Peyer's patch (tissue), 4 donors: ENCODE measurements at places on chromosomes 12 and 14. TPM values are rescaled to one million over a fixed set of nuclear protein-coding genes. Genes with fewer than 3 reads are reported as not detected.
A peak's percentile ranks its signal among the peaks of the same experiment; 100 is the strongest.

GRCh38 chr14:36485773-36486172 is 34.3 kb downstream of the NKX2-1 start:
- no peak for DNase-seq
- no peaks in the 10 kb centered on the region for H3K27me3 ChIP-seq

GRCh38 chr14:63672417-63673180 is 30.9 kb upstream of the WDR89 start:
- no peaks in the 10 kb centered on the region for H3K4me1 ChIP-seq
- H3K27me3 ChIP-seq = no peaks in the 10 kb centered on the region
- DNase-seq = no peak
- H3K27ac ChIP-seq = no peak overlapping the region
- no peak overlapping the region for H3K4me3 ChIP-seq
- no peaks in the 10 kb centered on the region for H3K36me3 ChIP-seq

- DNase-seq = no peak
- H3K27me3 ChIP-seq = no peaks in the 10 kb centered on the region
- no peaks in the 10 kb centered on the region for H3K36me3 ChIP-seq
- no peaks in the 10 kb centered on the region for H3K4me1 ChIP-seq
- no peak overlapping the region for H3K27ac ChIP-seq
Observed at GRCh38 chr12:114368685-114369452, 37.1 kb downstream of the TBX5 start.

GRCh38 chr14:87971010-87971409 is 22.0 kb downstream of the GALC start:
- H3K4me3 ChIP-seq = no peak overlapping the region
- no peak overlapping the region for H3K27ac ChIP-seq

- H3K4me3 ChIP-seq = no peak overlapping the region
- no peak for DNase-seq
- no peaks in the 10 kb centered on the region for H3K4me1 ChIP-seq
- H3K36me3 ChIP-seq = no peaks in the 10 kb centered on the region
Observed at GRCh38 chr12:65977384-65977783, 153.1 kb downstream of the HMGA2 start.

DNA sequence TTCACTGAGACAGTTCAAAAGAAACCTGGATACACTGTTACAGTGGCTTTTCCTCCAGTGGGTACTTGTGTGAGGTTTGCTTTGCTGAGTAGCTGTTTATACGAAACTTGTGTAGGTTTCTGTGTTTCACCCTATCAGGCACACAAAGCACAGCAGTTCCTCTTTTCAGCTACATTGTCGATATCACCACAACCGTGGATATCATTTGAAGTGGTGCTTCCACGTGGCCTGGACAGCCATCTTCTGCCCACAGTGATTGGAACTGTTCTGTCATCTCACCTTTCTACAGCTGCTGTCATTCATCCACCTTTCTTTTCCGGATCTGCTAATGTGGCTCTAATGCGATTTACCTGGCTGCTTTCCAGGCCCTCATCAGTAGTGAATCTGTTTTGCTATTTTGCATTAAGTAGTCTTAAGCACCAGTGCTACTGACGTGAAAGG is 368.8 kb downstream of the SYT1 start:
- DNase-seq = no peak
- no peaks in the 10 kb centered on the region for H3K4me1 ChIP-seq
- no peaks in the 10 kb centered on the region for H3K36me3 ChIP-seq
- H3K27me3 ChIP-seq = no peaks in the 10 kb centered on the region
- no peak overlapping the region for H3K27ac ChIP-seq
- no peak overlapping the region for H3K4me3 ChIP-seq

- H3K27me3 ChIP-seq = no peaks in the 10 kb centered on the region
- no peak overlapping the region for H3K27ac ChIP-seq
- no peaks in the 10 kb centered on the region for H3K36me3 ChIP-seq
- no peak overlapping the region for H3K4me3 ChIP-seq
- H3K4me1 ChIP-seq = peaks cover 13% of the 10 kb centered on the region
- DNase-seq = peak; percentile 19
Observed at GRCh38 chr12:1926251-1926657, 7.8 kb upstream of the CACNA2D4 start.

- no peaks in the 10 kb centered on the region for H3K4me1 ChIP-seq
- peak; percentile 46 for DNase-seq
- no peaks in the 10 kb centered on the region for H3K36me3 ChIP-seq
- H3K4me3 ChIP-seq = no peak overlapping the region
Observed at GRCh38 chr12:11553871-11554533, 95.5 kb upstream of the ETV6 start.

GRCh38 chr12:5260086-5260485 is 171.8 kb upstream of the NTF3 start:
- H3K4me3 ChIP-seq = no peak overlapping the region
- H3K27me3 ChIP-seq = no peaks in the 10 kb centered on the region
- no peaks in the 10 kb centered on the region for H3K36me3 ChIP-seq
- DNase-seq = no peak
- no peaks in the 10 kb centered on the region for H3K4me1 ChIP-seq

DNA sequence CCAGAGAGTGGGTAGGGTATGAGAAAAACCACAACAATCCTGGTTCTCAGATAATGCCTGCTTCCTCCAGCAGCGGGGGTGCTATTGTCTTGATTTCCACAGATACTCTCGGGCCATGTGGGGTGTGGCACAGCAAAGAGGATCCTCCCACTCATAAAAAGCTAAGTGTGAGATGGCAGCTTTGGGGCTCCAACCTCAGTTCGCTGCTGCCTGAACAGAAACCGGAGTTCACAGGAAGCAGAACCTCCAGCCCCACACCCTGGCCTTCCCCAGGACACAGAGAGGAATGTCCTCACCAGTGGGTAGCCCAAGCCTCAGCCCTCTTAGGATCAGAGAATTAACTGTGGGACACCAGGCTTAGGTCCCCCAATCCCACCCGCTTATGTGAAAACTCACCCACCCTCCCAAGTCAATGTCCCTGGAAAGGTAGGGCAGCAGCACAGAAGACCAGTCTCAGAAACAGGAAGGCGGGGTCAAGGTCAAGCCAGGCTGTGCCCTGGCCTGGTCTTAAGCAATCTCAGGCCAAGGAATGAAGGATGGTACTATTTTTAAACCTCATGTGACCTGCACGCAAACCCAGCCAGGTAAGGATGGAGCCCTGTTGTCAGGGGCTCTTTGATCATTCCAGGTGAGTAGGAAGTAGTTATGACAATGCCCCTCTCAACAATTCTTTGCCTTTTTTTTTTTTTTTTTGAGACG is 9.0 kb downstream of the KCTD10 start:
- H3K36me3 ChIP-seq = no peaks in the 10 kb centered on the region
- H3K4me1 ChIP-seq = no peaks in the 10 kb centered on the region
- H3K27me3 ChIP-seq = no peaks in the 10 kb centered on the region
- H3K4me3 ChIP-seq = no peak overlapping the region
- no peak overlapping the region for H3K27ac ChIP-seq
- DNase-seq = no peak

GRCh38 chr14:100221533-100222223 is 17.3 kb upstream of the YY1 start:
- peaks cover 6% of the 10 kb centered on the region for H3K4me1 ChIP-seq
- peak; percentile 77 for DNase-seq
- H3K27ac ChIP-seq = peak overlapping the region; percentile 74
- H3K36me3 ChIP-seq = no peaks in the 10 kb centered on the region

DNA sequence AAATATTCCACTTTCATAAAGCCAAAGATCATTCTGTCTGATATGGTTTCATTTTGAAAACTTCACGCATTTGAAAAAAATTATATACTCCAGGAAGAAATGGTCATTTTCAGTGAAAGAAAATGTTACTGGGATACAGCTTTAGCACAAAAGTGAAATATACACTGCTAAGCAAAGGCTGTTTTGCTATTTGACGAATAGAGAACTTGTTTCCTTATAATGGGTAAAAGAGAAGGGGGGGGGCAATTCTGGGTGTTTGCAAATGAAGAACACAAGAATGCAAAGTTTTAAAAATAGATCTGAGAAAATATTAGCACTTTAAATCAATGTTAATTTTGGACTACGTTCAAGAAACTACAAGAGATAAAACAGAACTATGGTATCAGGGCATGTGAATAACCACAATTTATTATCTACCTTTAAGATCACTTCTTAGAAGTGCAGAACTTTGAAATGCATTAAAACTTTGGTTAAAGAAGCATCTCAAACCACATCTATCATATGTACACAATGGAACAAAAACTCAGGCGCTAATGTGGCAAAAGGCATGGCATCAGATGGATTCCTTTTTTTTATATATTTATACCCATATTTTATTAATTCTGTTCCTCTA is 51.1 kb downstream of the EFCAB11 start:
- DNase-seq = no peak
- no peaks in the 10 kb centered on the region for H3K27me3 ChIP-seq
- H3K27ac ChIP-seq = no peak overlapping the region
- H3K4me1 ChIP-seq = no peaks in the 10 kb centered on the region
- H3K36me3 ChIP-seq = no peaks in the 10 kb centered on the region
- H3K4me3 ChIP-seq = no peak overlapping the region

GRCh38 chr14:51093371-51094281 is 1.3 kb downstream of the TRIM9 start:
- H3K4me1 ChIP-seq = peaks cover 13% of the 10 kb centered on the region
- DNase-seq = peak; percentile 56
- H3K27ac ChIP-seq = no peak overlapping the region
- H3K27me3 ChIP-seq = peaks cover 14% of the 10 kb centered on the region

DNA sequence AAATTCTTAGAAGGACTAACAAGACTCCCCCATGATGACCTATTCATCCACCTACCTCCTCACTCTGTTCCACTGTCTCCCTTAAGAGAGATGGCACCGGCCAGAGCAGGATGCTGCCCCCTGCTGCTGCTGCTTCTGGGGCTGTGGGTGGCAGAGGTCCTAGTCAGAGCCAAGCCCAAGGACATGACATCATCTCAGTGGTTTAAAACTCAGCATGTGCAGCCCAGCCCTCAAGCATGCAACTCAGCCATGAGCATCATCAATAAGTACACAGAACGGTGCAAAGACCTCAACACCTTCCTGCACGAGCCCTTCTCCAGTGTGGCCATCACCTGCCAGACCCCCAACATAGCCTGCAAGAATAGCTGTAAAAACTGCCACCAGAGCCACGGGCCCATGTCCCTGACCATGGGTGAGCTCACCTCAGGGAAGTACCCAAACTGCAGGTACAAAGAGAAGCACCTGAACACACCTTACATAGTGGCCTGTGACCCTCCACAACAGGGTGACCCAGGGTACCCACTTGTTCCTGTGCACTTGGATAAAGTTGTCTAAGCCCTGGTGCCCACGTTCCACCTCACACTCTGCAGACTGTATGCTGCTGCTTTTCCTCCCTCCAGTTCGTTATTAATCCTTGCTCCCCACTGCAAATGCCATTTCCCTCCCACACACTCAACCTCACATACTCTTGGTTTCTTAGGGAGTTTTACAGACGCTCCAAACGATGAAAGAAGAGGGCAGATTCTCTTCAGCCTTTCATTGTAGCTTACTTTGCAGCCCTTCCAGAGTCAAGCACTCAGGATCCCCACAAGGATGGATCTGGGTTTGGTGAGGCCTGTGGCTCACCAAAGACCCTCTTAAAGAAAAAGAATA is at the start of gene RNASE8:
Gene RNASE8 (plus strand): TSS at position 20 of the 873 bp plus-strand sequence. CDS start 71 bp downstream, at position 91.
- H3K27me3 ChIP-seq = no peaks in the 10 kb centered on the region
- no peak within 1 kb of the TSS for H3K4me3 ChIP-seq
- peak within 1 kb of the TSS; percentile 41 for H3K27ac ChIP-seq

DNA sequence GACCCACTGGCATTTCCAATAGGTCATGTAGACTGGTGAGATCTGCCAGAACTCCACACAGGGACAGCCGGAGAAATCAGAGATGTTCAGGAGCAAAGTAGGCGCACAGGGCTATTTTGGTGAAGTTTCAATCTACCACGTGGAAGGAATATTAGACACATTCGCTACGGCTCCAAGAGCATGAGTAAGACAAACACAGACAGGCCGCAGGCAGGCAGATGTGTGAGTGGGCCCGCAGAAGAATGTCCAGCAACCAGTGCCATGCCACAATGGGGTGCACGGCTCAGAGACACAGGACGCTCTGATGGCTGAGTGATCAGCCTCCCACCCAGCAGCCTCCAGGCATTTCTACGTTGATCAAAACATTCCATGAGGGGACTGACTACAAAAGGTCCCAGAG is 10.4 kb downstream of the SLC15A4 start:
- H3K36me3 ChIP-seq = no peaks in the 10 kb centered on the region
- H3K27me3 ChIP-seq = no peaks in the 10 kb centered on the region
- H3K4me3 ChIP-seq = no peak overlapping the region

- H3K4me3 ChIP-seq = no peak overlapping the region
- DNase-seq = no peak
- H3K27ac ChIP-seq = no peak overlapping the region
Observed at GRCh38 chr12:53935383-53936341, 3.0 kb upstream of the HOXC13 start.

GRCh38 chr12:121400332-121401139 is 618 bp downstream of the RNF34 start:
- DNase-seq = peak; percentile 64
- no peaks in the 10 kb centered on the region for H3K36me3 ChIP-seq
- H3K4me1 ChIP-seq = peaks cover 5% of the 10 kb centered on the region
- no peaks in the 10 kb centered on the region for H3K27me3 ChIP-seq

DNA sequence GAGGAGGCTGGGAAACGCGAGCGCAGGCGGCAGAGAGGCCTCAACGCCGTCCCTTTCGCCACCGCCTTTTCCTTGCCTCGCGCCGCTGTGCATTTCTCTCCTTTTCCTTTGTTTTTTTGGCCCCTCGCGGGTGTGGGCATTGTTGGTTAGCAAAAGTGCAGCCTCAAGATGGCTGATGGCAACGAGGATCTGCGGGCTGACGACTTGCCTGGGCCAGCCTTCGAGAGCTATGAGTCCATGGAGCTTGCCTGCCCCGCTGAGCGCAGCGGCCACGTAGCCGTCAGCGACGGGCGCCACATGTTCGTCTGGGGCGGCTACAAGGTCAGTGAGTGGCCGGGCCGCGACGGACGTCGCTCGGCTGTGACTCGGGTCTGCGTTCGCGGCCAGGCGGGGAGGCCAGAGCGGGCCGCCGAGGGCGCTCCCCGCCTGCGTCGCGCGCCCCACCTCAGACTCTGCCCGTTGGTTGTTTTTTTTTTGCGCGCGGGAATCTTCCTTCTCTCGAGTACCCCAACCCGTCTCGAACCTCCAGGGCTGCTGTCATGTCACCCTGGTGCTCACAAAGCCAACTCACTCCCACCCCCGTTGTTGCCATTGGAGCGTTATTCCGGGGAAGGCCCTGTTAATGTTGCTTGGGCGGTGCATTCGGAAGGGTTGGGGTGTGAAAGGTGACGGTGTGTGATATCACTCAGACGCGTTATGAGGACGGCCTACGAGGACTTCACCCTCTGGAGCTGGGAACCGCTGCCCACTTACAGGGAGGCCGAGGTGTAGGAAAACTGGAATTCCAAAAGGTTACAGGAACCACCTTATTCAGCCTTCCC is 558 bp downstream of the KLHDC2 start:
- H3K4me1 ChIP-seq = peaks cover 7% of the 10 kb centered on the region
- peak overlapping the region; percentile 98 for H3K27ac ChIP-seq
- H3K4me3 ChIP-seq = peak overlapping the region; percentile 93
- peak; percentile 84 for DNase-seq
- H3K27me3 ChIP-seq = no peaks in the 10 kb centered on the region

GRCh38 chr12:104524034-104524832 is 67.5 kb downstream of the CHST11 start:
- H3K27me3 ChIP-seq = no peaks in the 10 kb centered on the region
- no peak overlapping the region for H3K27ac ChIP-seq
- H3K36me3 ChIP-seq = no peaks in the 10 kb centered on the region

GRCh38 chr14:93115069-93115820 is 480 bp downstream of the ITPK1 start:
- H3K36me3 ChIP-seq = no peaks in the 10 kb centered on the region
- DNase-seq = peak; percentile 93
- H3K27me3 ChIP-seq = no peaks in the 10 kb centered on the region
- peaks cover 16% of the 10 kb centered on the region for H3K4me1 ChIP-seq
- peak overlapping the region; percentile 99 for H3K27ac ChIP-seq

The PLCZ1 gene
- total RNA-seq = not detected

The BMP4 gene
- total RNA-seq = 26.1 TPM

The RNASE7 gene
- total RNA-seq = not detected

The PRICKLE1 gene
- 0.53 TPM for total RNA-seq

The TSPAN9 gene
- total RNA-seq = 11.4 TPM

The KLRB1 gene
- total RNA-seq = 3.9 TPM
